ENCODE measurements at places on chromosomes 2 and 18.

GRCh38 chr2:37894601-37895000 is 30.5 kb upstream of the RMDN2 start:
- no peak for DNase-seq

DNA sequence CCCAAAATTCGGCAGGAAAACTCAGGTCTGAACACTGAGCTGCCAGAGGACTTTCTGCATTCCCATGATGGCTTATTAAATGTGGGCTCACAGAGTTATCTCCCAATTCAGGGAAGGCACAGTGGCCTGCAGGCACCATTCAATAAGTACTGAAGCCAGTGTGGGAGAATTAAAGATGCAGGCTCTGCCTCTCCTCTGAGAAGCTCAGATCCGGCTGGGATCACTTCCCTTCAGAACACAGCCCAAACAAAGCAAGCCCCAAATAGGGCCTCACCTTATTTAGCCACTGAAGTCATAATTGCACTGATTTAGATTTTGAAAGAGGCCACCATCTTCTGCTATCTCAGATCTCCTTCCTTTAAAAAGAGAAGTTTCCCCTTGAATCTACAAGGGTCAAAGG is 94.3 kb downstream of the MAPK4 start:
- DNase-seq: no peak

DNA sequence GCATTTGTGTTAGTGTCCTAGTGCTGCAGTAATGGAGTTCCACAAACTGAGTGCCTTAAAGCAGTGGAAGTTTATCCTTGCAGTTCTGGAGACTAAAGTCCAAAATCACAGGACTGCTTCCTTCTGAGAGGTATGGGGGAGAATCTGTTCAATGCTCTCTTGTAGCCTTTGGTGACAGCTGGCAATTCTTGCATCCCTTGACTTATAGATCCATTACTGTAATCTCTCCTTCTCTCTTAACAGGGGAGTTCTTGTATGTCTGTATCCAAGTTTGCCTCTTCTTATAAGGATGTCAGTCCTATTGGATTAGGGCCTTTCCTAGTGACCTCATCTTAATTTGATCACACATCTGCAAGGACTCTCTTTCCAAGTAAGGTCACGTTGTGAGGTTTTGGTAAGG is 69.9 kb downstream of the XRCC5 start:
- DNase-seq: no peak

GRCh38 chr2:240246173-240246820 is 105.8 kb upstream of the OTOS start:
- no peak for DNase-seq

GRCh38 chr2:209977386-209978239 is 24.8 kb upstream of the RPE start:
- DNase-seq: peak; percentile 28

- peak; percentile 67 for DNase-seq
These were observed at the start of gene RSAD2 for GRCh38 chr2:6877402-6878304. RSAD2 (plus strand) TSS chr2:6877777; CDS start chr2:6877801, 24 bp downstream.

DNA sequence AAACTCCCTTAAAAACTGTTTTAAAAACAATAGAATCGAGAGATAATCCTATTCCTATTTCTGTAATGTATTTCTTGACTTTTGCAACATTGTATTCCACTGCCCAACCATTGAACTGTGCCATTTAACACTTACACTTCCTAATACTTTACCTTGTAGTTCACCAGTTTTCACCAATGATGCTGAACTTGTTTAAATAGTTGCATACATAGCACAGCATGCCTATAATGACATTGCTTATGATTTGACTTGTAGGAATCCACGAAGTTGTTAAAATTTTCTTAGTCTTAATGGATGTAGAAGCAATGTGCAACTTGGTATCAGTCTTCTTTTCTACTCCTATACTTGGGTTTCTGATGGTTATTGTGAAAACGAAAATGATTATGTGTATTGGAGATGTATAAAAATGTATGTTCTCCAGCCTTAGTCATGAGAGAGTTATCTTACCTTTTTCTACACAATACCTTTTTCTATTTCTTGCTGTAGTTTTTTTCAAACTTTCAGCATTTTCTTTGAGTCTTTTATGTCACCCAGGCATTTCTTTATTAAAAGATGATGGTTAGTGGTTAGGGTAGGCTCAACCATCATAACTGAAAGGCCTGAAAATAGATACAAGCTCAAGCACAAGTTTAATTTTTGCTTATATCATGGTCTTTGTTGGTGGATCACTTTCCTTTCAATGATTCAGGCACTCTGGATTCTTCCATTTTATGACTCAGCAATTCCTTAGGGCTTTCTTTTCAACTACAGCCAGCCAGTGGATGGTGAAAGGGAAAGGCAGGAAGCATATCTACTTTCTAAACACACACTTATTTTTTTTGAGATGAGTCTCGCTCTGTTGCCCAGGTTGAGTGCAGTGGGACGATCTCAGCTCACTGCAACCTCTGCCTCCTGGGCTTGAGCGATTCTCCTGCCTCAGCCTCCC is 9.4 kb downstream of the GPD2 start:
- peak; percentile 55 for DNase-seq

- no peak for DNase-seq
These were observed 14.1 kb downstream of the ZNF516 start for GRCh38 chr18:76480913-76481312.

DNA sequence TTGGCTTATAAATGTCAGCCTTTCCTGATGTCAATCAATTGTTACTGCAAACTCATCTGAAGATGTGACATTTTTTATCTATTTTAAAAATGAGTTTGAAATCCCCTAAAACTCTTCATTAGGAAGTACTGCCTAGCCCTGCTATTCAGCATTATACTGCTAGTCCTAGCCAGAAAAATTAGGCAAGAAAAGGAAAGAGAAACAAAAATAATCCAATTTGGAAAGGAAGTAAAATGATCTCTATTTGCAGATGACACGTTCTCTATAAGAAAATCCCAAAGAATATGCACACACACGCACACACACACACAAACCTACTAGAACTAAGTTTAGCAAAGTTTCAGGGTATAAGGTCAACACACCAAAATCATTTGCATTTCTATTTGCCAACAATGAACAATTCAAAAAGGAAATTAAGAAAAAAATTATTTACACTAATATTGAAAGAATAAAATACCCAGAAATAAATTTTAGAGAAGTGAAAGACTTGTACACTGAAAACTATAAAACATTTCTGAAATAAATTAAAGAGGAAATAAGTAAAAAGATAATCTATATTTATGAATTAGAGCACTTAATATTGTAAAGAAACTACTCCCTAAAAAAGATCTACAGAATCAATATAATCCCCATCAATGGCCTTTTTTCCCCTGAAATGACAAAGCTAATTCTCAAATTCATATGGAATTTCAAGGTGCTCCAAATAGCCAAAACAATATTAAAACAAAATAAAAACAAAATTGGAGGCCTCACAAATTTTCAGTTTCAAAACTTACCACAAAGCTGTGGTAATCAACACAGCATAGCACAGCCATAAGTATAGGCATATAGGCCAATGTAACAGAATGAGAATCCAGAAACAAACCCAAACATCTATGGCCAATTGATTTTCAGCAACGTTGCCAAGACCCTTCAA is 433.7 kb upstream of the TRIB2 start:
- DNase-seq: no peak

DNA sequence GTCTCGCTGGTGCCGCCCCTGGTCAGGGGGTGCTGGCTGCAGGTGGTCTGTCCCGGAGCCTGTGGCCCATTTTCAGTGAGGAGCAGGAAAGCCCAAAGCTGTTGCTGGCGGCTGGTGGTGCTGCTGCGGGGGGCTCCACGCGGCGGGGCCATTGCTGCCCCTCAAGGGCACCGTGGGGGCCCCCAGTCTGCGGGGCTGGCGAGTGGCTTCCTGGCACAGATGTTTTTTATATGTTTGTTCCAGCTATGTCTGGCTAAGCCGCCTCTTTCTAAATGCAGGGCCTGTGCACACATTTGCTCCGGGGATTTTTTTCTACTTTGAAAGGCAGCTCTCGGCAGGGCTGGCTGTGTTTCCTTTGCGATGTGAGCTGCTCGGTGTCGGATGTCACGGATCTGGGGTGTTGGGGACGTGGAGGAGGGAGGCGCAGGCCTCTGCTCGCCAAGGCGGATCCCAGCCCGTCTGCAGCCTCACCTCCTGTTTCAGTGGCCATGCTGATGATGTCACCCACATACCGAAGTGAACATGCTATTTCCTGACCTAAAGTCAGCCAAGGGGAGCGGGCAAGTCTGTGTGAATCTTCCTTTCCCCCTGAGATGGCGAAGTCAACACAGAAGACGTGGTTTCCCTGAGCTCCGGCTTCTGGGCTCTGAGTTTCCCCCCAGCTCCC is 112.0 kb upstream of the CTDP1 start:
- peak; percentile 65 for DNase-seq

DNA sequence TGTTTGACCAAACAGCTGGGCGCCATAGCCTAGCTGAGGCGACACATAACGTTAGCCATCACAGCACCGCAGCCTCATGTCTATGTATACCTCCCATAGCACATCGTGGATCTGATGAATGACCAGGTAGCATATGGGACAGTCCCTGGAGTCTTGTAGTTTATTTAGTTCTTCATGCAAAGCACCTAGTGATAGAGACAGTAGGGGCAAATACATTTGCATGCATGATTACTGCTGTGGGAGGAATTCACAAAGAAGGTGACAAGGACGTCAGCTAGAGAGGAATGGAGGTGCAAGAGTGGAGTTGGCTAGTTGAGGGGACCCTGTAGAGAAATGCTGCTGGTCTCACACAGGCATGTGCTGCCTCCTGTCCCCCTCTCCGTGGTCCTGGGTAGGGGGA is 478.9 kb upstream of the HS6ST1 start:
- no peak for DNase-seq

DNA sequence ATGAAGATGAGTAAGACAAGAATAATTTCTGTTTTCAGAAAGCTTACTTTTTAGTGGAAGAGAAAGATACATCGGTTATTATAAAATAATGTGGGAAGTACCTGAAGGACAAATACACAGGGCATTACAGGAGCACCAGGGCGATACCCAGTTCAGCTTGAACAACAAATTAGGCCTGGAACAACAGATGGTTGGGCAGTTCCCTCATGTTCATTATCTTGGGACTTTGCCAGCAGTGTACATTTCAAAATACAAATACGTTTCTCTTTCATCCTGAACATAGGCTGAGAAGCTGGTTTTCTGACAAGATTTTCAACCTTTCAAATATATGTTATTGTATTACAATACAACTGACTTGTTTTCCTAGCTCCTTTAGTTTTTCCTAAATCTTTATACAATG is 79.6 kb downstream of the TGIF1 start:
- DNase-seq: no peak

DNA sequence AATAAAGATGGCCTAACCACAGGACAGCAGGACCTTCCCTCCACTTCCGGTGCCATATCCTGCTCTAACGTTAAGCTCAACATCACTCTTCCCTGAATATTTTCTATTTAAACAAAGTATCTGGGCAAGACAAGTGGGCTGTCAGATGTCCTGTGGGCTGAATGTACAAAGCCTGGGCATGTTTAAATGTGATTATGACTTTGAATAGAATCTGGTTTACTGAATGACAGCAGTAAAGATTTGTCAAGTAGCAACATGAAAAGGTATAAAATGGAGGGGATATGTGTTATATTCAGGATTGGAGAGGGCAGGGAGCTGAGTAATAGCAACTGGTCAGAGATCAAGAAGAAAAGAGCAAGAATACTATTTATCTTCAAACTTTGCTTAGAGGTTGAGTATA is 540.9 kb downstream of the NRXN1 start:
- DNase-seq: no peak

- no peak for DNase-seq
These were observed 228.3 kb downstream of the TWIST2 start for GRCh38 chr2:239075918-239076758.

DNA sequence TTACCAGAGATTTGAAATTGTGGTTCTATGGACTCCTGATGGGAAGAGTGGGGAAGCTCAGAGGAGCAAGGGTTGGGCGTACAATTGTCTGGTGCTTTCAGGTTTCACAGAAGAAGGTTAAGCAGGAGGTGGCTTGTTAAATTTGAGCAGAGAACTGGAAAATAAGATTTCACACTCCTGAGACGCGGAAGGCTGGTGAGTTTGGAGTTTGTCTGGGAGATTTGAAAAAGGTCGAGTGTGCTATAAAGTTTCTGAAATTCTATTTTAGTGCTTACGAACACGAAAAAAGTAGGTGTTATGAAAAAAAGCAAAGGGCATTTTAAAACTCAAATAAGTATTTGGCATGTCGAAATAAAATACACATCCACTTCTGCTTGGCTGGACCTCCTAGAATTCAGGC is 170.1 kb downstream of the MEIS1 start:
- DNase-seq: no peak

- DNase-seq: peak; percentile 79
These were observed at the start of gene GBX2 for GRCh38 chr2:236168110-236169080. GBX2 (minus strand) TSS chr2:236168386; CDS start chr2:236167971, 415 bp downstream.

- DNase-seq: no peak
These were observed 86.3 kb downstream of the PMS1 start for GRCh38 chr2:189870381-189871085.

Data from A172 (cell line).